ENCODE measurements at places on chromosomes 7 and 10.

- no peak for DNase-seq
These were observed 2.9 kb downstream of the AS3MT start for GRCh38 chr10:102872163-102872562.

- DNase-seq: no peak
These were observed 116.6 kb downstream of the NEURL1 start for GRCh38 chr10:103610083-103610472.

GRCh38 chr7:33040803-33041516 lies 21.6 kb downstream of the NT5C3A start:
- peak; percentile 15 for DNase-seq

- no peak for DNase-seq
These were observed 21.0 kb upstream of the RPA3 start for GRCh38 chr7:7739204-7740036.

DNA sequence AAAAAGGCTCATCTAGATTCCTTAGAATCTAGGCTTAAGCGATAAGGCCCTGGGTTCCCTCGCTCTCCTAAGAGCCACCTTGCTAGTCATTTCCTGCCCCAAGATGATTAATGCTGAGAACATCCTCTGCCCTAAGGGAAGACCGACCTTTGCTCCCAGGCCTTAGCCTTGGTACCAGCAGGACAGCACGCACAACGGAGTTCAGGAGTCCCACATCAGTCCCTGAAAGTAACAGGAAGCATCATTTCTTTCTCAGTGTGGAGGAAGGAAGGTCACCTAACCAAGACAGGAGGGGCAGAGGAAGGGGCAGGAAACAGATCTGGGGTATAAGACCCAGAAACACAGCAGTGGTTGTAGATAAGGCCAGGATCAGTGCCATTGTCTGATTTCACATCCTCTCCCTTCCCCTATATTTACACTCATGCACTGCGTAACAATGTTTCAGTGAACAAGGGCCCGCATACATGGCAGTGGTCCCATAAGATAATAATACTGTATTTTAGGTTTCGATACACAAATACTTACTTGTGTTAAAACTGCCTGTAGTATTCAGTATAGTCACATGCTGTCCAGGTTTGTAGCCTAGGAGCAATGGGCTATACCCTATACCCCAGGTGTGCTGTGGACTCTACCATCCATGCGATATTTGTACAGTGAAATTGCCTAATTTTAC lies 8.1 kb upstream of the FAM107B start:
- DNase-seq: no peak

- DNase-seq: no peak
These were observed 447.4 kb downstream of the XPNPEP1 start for GRCh38 chr10:109475711-109476421.

DNA sequence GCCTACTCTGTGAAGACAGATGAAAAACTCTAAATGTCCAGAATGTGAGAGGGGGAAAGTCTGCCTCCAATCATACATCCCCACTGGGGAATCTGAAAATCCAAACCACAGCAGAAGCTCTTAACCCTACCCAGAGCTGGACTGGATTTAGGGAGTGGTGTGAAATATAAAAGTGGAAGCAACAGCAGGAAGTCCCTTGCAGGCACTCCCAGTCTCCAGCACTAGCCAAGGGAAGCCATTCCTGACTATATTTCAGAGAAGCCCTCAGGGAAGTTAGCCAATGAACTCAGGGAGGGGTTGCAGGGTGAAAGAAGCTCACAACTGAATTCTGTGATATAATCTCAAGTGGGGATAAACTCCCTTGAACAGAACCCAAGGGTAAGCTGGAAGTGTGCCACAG lies 51.5 kb downstream of the CRPPA start:
- DNase-seq: no peak

GRCh38 chr7:17685141-17685540 lies 255.2 kb downstream of the SNX13 start:
- no peak for DNase-seq

DNA sequence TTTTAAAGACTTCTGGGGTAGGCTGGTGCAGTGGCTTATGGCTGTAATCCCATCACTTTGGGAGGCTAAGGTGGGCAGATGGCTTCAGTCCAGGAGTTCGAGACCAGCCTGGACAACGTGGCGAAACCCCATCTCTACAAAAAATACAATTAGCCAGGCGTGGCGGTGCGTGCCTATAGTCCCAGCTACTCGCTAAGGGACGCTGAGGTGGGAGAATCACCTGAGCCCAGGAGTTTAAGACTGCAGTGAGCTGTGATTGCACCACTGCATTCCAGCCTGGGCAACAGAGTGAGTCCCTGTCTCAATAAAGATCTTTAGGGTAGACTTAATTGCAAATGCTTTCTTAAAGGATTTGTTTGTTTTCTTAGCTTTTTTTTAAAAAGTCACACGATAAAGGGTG lies 29.3 kb downstream of the PTPN12 start:
- DNase-seq: no peak

- no peak for DNase-seq
These were observed 21.1 kb downstream of the LIMK1 start for GRCh38 chr7:74104702-74105101.

- DNase-seq: no peak
These were observed 22.1 kb upstream of the VOPP1 start for GRCh38 chr7:55594414-55594813.

- no peak for DNase-seq
These were observed 10.7 kb upstream of the HOXA13 start for GRCh38 chr7:27210441-27211083.

- DNase-seq: no peak
These were observed 700 bp downstream of the MTPN start for GRCh38 chr7:135976312-135977006.

- no peak for DNase-seq
These were observed 48.0 kb downstream of the JCAD start for GRCh38 chr10:30011396-30011795.

DNA sequence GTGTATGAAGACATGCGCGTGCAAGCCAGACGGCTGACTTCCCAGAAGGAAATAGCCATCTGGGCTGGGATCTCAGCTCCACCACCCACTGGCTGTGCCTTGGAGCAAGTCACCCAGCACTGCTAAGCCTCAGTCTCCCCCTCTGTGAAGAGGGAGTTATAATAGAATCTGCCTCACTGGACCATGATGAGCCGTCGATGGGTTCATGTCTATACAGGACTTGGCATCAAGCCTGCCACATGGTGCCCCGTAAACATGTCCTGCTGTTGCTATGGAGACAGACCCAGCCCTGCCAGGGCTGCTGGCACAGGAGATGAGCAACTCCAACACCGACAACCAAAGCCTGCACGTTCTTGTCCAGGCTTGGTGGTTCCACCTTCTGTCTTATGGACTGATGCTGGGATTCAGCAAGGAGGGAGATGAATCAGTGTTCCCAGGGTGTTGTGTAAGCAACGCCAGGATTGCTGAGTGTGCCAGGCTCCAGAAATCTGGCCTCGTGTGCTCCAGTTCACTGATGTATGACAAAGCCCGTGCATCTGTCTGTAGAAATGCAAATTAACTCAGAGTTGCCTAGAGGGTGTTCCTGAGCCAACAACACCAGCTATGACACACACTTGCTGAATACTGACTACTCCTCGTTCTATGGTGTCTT lies 5.6 kb downstream of the GPR15LG start:
- DNase-seq: no peak

GRCh38 chr10:70321897-70322890 lies 38.4 kb upstream of the NPFFR1 start:
- DNase-seq: no peak

DNA sequence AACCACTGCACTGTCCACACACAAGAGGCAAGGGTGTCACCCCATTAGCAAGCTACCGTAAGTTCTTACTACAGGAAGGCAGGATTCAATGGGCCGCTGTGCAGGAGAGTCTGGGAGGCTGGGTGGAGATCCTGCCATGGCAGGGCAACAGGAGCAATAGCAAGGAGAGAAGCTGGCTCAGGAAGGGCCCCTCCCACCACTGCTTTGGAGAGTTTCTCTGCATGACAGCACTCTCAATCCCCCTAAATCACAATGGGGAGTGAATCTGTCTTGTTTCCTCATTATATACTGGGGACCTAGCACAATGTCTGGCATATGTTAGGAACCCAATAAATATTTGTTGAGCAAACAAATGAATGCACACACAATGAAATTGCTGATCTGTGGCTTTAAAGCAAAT lies 83.2 kb upstream of the SFMBT2 start:
- no peak for DNase-seq

DNA sequence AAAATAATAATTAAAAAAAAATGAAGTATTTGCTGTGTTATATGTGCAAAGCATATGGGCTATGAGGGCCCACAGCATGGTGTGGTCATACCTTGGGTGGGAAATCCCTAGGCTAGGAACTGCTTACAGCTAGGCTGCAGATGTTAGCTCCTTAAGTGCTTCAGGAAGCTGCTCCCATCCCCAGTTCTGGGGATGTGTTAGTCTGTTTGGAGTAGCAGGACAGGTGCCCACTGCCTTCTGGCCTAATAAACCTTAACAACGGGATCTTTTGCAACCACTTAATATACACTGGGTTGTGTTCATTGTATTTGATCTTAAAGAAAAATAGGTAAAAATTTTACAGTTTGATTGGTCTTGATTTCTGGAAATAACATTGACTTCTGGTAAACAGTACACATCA lies 46.3 kb downstream of the HK1 start:
- DNase-seq: no peak

DNA sequence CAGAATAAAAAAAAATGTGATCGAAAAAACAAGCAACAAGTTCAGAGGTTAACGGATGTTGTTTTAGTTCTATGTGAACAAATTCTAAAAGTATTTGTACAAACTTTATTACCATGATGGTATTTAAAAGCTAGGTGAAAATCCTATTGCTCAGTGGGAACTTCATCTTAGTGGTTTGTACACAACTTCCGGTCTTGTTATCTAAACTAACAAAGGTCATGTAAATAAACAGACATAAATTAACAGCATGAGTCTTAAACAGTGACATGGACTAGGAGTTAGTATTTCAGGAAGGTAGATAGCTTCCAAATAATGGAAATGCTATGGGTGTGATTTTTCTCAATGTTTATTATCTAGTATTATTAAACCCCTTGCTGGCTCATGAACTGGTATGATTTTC lies 83.8 kb downstream of the SPAG6 start:
- DNase-seq: no peak

DNA sequence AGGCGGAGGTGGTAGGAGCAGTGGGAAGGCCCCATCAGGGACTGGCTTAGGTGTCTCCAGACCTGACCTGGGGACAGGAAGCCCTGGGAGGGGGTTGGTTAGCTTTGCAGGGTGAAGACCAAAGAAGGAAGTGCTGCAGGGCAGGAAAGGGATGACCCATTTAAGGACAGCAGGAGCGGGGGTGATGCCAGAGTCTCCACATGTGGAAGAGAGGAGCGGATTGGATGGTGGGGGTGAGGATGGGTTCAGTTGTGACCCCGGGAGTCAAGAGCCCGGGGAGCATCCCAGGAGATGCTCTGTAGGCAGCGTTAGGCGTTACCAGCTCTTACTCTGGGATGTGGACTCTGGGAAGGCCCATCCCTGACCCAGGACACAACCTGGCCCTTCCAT lies 3.1 kb upstream of the LDB3 start:
- DNase-seq: no peak

GRCh38 chr7:84384417-84384816 lies 189.8 kb upstream of the SEMA3A start:
- DNase-seq: no peak

GRCh38 chr7:151741585-151741984 lies 135.3 kb downstream of the PRKAG2 start:
- DNase-seq: no peak

DNA sequence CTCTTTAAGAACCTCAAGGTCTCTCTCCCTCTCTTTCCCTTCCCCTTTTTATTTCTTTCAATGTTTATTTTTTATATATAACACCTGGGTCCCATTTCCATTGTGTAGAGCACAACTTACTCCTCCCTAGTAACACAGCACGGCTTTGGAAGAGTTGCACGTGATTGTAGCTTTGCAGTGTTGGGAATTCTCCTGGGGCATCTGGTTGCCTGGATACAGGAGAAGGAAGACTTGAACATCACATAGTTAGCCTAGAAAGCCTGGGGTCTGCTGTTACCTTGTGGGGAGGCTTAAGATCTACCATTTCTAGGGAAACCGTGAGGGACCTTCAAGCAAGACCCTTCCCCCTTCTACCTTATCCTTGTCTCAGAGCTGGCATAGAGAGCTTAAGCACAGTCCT lies 41.1 kb upstream of the NFKB2 start:
- DNase-seq: no peak

- DNase-seq: no peak
These were observed 36.6 kb upstream of the DUSP5 start for GRCh38 chr10:110461088-110461487.

GRCh38 chr10:24617771-24618396 lies 105.8 kb downstream of the ARHGAP21 start:
- DNase-seq: peak; percentile 4
